ENCODE measurements at places on chromosomes 6 and 20.

GRCh38 chr20:33719277-33719988 lies 677 bp downstream of the PXMP4 start:
- DNase-seq, result no peak
- peak overlapping the region; percentile 90 for H3K27ac ChIP-seq
- peaks cover 26% of the 10 kb centered on the region for H3K4me1 ChIP-seq
- peaks cover 2% of the 10 kb centered on the region for H3K27me3 ChIP-seq
- H3K36me3 ChIP-seq, result no peaks in the 10 kb centered on the region

GRCh38 chr6:145373826-145374225 lies 361.5 kb downstream of the EPM2A start:
- H3K36me3 ChIP-seq, result no peaks in the 10 kb centered on the region
- no peaks in the 10 kb centered on the region for H3K4me1 ChIP-seq
- no peak for DNase-seq
- H3K27me3 ChIP-seq, result no peaks in the 10 kb centered on the region
- H3K4me3 ChIP-seq, result no peak overlapping the region

- no peaks in the 10 kb centered on the region for H3K36me3 ChIP-seq
- peaks cover 9% of the 10 kb centered on the region for H3K27me3 ChIP-seq
- H3K4me1 ChIP-seq, result no peaks in the 10 kb centered on the region
- H3K27ac ChIP-seq, result no peak overlapping the region
- DNase-seq, result no peak
These were observed 7.7 kb upstream of the KLHL31 start for GRCh38 chr6:53673162-53673727.

DNA sequence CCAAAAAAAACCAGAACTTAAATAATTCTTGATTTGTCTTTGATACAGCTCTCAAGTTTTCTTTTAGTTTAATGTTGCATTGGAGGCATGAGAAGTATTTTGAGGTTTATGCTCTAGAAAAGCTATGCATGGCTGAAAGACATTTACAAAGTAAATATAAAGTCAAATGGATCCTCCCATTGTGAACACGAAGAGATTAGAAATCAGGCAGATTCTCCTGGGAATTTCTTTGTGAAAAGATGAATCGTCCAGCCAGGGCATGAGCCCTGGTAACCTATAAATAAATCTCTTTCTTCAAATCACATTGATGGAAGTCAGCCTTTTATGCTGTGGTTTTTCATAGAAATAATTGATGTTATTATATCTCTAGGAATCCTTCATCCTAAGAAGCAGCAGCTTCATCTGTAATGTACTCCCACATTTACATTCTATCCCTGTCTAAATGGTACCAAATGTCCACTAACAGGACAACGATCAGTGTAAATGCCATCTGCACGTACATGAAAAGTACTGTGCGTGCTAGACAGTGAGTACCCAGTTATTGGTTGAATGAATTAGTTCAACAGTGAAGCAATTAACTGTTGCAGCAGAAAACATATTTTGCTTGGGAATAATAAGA lies 143.6 kb downstream of the ALDH8A1 start:
- no peak overlapping the region for H3K27ac ChIP-seq
- DNase-seq, result no peak
- H3K27me3 ChIP-seq, result peaks cover 9% of the 10 kb centered on the region
- no peaks in the 10 kb centered on the region for H3K4me1 ChIP-seq
- H3K36me3 ChIP-seq, result no peaks in the 10 kb centered on the region
- no peak overlapping the region for H3K4me3 ChIP-seq

GRCh38 chr20:57505979-57506378 lies 19.0 kb downstream of the CTCFL start:
- no peak overlapping the region for H3K27ac ChIP-seq
- H3K27me3 ChIP-seq, result peaks cover 20% of the 10 kb centered on the region
- DNase-seq, result no peak
- H3K4me3 ChIP-seq, result no peak overlapping the region
- no peaks in the 10 kb centered on the region for H3K36me3 ChIP-seq
- H3K4me1 ChIP-seq, result no peaks in the 10 kb centered on the region

DNA sequence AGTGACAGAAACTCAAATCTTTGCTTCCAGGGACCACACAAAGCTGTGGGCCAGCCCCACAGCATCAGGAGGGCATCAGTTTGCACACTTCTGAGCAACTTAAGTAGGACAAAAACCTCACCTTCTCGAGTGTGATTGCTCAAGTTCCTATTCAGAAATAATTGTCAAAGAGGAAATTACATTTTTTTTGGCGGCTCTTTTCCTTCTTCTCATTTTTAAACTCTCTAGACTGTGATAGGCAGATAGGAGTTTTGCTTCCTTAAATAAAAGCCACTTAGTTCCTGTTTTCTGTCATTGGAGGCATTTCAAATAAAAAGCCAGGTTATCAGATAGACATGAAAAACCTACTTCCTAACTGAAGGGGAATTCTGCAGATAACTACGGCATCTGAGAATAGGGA lies 11.2 kb upstream of the TAGAP start:
- H3K27me3 ChIP-seq, result peaks cover 10% of the 10 kb centered on the region
- H3K36me3 ChIP-seq, result no peaks in the 10 kb centered on the region
- H3K27ac ChIP-seq, result peak overlapping the region; percentile 74
- no peak for DNase-seq
- H3K4me1 ChIP-seq, result peaks cover 79% of the 10 kb centered on the region

DNA sequence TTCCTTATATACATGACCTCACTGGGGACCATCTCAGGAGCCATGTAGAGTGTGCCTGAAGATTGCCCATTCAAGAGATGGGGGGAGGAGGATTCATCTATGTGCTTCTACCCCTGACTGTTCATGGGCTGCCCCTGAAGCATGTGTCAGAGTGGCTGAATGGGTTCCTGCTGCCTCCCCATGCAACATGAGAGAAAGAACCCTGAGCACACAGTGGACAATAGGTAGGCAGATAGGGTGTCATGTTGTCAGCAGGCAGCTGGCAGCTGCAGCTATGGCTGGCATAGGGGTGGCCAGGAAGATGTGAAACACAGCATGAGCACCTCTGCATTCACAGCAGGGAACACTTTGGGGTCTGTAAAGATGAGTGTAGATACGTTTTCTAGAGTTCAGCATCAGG lies 208.4 kb upstream of the CNR1 start:
- H3K27ac ChIP-seq, result no peak overlapping the region
- no peaks in the 10 kb centered on the region for H3K4me1 ChIP-seq
- DNase-seq, result no peak
- peaks cover 2% of the 10 kb centered on the region for H3K27me3 ChIP-seq
- H3K36me3 ChIP-seq, result no peaks in the 10 kb centered on the region

DNA sequence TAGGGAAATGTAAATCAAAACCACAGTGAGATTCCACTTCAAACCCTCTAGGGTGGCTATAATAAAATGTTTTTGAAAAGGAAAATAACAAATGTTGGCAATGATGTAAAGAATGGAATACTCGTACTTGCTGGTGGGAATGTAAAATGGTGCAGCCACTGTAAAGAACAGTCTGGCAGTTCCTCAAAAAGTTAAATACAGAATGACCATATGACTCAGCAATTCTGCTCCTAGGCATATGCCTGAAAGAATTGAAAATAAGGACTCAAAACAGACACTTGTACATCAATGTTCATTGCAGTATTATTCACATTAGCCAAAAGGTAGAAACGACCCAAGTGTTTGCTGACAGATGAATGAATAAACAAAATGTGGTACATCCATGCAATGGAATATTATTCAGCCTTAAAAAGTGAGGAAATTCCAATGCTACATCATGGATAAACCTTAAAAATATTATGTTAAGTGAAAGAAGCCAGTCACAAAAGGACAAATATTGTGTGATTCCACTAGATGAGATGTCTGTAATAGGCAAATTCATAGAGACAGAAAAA lies 10.2 kb upstream of the RNF114 start:
- no peaks in the 10 kb centered on the region for H3K27me3 ChIP-seq
- no peak overlapping the region for H3K27ac ChIP-seq
- no peaks in the 10 kb centered on the region for H3K4me1 ChIP-seq
- H3K4me3 ChIP-seq, result no peak overlapping the region
- no peak for DNase-seq

DNA sequence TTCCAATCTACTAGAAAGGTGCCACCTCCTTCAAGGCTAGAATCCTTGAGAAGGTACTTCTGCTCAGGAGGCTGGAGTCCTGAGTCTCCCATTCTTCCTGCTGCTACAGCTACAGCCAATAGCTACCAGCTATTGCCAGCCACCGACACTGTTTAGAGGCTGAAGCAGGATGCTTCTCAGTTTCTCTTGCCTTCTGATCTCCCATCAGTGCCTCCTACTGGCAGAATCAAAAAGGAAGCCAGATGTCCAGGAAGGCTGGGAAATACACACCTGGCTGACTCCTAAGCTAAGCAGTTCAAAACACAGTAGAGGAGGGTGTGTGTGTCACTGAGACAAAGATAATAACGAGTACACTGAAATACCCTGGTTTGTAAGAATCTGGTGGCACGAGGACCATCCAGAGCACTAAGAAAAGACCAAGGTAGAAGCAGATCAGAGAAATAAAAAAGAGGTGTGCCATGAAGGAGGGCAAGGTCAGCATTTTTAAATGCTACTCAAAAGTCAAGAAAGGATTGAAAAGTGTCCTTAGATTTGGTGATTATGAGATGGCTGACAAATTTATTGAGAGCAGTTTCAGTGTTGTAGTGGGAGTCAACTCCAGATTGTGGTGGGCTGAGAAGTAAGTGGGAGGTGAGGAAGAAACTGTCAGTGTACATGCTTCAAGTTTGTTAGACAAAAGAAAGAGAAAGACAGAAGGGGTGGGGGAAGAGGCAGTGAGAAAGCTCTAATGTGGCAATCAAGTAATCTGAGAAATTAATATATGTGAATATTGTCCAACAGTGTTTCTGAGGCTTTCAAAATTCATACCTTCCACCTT lies 2.3 kb upstream of the HLA-DMA start:
- H3K27ac ChIP-seq, result no peak overlapping the region
- no peaks in the 10 kb centered on the region for H3K27me3 ChIP-seq
- DNase-seq, result no peak
- peaks cover 41% of the 10 kb centered on the region for H3K4me1 ChIP-seq

GRCh38 chr20:48532028-48532427 lies 295.8 kb downstream of the PREX1 start:
- DNase-seq, result no peak
- no peak overlapping the region for H3K4me3 ChIP-seq
- no peaks in the 10 kb centered on the region for H3K4me1 ChIP-seq
- peaks cover 2% of the 10 kb centered on the region for H3K27me3 ChIP-seq

DNA sequence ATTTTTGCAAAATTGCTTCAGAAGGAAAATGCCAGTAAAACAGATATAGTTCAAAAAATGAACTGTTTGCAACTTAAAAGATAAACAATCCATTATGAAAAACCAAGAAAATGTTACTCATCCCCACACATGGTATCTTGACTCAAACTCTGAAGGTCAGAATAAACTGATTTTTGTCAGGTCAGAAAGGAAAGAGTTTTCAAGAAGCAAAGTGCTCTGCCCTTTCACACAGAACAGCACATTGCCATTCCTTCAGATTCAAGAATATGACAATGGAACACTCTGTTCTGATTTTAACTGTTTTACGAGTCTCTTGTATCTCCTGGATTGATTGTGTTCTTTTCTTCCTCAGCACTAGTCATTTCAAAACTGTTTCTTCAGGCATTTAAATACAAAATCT lies 33.8 kb upstream of the NT5E start:
- no peaks in the 10 kb centered on the region for H3K36me3 ChIP-seq
- no peak for DNase-seq
- H3K27me3 ChIP-seq, result peaks cover 4% of the 10 kb centered on the region
- H3K4me1 ChIP-seq, result peaks cover 17% of the 10 kb centered on the region
- H3K4me3 ChIP-seq, result no peak overlapping the region
- H3K27ac ChIP-seq, result no peak overlapping the region

DNA sequence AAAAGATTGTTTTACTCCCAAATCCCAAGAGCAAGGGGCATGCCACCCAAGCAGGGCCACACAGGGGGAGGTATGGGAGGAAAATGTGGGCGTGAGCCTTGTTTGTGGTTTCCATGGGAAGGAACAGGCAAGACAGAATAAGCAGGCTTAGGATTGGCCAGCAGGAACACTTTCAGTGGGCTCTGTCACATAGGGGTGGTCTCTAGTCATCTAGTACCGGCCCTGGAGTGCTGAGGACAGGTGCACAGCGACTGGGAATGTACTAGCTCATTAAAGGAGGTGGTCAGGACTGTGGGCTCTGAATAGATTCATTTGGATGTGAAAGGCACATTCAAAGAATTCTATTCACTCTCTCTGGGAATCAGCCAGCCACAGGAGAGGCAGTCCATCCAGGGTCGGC lies 175.6 kb downstream of the TBC1D7 start:
- no peak for DNase-seq
- H3K4me3 ChIP-seq, result no peak overlapping the region
- no peak overlapping the region for H3K27ac ChIP-seq
- H3K27me3 ChIP-seq, result peaks cover under 1% of the 10 kb centered on the region
- H3K4me1 ChIP-seq, result no peaks in the 10 kb centered on the region

GRCh38 chr6:106517706-106518105 lies 111.6 kb downstream of the RTN4IP1 start:
- DNase-seq, result no peak
- H3K27ac ChIP-seq, result peak overlapping the region; percentile 22
- H3K27me3 ChIP-seq, result peaks cover 15% of the 10 kb centered on the region
- peaks cover 87% of the 10 kb centered on the region for H3K4me1 ChIP-seq
- H3K36me3 ChIP-seq, result no peaks in the 10 kb centered on the region

DNA sequence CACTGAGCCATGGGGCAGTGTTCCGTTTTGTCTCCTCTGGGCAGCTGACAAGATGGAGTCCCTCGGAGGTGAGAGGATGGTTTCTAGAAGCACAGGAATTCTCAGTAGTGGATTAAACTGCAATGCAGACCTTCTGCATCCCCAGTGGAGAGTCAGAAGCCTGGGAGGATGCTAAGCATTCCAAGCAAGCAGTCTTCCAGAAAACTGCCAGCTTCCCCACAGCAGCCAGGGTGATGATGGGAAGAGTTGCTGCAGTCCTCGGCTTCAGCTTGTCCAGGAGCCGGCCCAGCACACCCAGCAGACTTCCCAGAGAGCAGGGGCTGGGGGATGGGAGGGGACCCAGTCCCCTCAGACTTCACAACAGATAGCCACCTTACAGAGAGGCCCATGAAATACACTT lies 163.6 kb downstream of the LY86 start:
- no peak for DNase-seq
- no peak overlapping the region for H3K27ac ChIP-seq
- no peak overlapping the region for H3K4me3 ChIP-seq
- H3K36me3 ChIP-seq, result no peaks in the 10 kb centered on the region

GRCh38 chr6:168154263-168154917 lies 75.4 kb upstream of the FRMD1 start:
- H3K4me1 ChIP-seq, result no peaks in the 10 kb centered on the region
- peaks cover 5% of the 10 kb centered on the region for H3K27me3 ChIP-seq
- H3K4me3 ChIP-seq, result no peak overlapping the region
- H3K27ac ChIP-seq, result no peak overlapping the region
- no peaks in the 10 kb centered on the region for H3K36me3 ChIP-seq

Data from immature natural killer cell (primary cell).